ENCODE measurements at places on chromosomes 7 and 10.

DNA sequence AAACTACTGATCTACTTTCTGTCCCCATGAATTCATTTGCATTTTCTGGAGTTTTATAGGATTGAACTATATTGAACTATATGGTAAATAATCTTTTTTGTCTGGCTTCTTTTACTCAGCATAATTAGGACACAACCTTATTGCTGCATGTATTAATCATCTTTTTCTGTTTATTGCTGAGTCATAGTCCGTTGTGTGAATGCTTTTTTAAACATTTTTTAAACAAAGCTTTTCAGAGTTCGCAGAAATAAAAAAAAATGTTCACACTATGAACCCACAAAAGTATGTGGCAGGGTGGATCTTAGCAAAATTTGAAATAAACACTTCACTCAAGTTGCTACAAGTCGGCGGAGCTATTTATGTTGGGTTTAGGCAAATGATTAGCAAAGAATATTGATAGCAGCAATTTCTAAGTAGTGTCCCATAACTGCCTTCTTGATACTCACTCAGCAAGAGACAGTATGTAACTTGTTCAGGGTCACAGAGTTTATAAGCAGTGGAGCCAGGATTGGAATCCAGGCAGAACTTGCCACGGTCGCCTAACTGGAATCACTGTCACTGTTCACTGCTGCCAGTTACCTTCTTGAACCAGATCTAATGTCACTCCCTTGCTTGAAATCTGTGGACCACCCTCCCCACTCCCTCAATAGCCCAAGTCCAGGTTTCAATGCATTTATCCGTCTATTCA lies 5.6 kb downstream of the CH25H start:
- no peak for DNase-seq

DNA sequence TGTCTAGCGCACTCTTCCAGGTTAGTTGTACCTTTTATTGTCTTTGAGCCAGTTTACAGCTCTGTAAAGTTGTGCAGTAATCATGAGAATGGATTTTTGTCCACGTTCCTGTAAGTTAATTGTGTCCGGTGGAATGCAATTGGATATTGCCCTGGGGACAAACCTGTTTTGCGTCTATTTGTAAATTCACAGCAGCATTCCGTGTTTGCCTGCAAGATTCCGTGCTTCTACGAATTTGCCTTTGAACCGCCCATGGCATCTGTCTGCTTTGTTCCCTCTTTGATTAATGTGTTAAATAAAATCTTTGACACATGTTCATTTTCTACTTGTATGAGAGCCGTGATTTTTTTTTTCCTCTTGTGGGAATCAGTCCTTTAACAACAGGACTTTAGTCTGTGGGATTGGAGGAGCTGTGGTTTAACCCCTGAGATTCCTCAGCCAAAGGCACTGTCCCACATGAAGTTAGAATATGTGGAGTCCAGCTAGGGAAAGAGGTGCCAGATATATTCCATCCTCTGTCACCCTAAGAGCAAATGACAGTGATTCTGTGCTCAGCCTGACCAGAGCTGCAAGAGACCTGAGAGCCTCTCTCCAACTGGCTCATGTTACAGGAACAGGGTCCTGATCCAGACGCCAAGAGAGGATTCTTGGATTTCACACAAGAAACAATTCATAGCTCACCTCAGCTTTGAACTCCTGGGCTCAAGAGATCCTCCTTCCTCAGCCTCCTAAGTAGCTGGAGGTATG lies 126.3 kb downstream of the COL26A1 start:
- no peak for DNase-seq

GRCh38 chr7:115822380-115822779 lies 208.2 kb downstream of the TFEC start:
- DNase-seq, result no peak

- DNase-seq, result no peak
Measured at GRCh38 chr10:17074541-17074847, 55.1 kb downstream of the CUBN start.

- no peak for DNase-seq
Measured at GRCh38 chr7:122290476-122290875, 14.1 kb downstream of the FEZF1 start.

GRCh38 chr10:121308020-121308419 lies 290.2 kb downstream of the FGFR2 start:
- no peak for DNase-seq

- DNase-seq, result no peak
Measured at GRCh38 chr7:95630702-95631458, 34.6 kb upstream of the PDK4 start.

DNA sequence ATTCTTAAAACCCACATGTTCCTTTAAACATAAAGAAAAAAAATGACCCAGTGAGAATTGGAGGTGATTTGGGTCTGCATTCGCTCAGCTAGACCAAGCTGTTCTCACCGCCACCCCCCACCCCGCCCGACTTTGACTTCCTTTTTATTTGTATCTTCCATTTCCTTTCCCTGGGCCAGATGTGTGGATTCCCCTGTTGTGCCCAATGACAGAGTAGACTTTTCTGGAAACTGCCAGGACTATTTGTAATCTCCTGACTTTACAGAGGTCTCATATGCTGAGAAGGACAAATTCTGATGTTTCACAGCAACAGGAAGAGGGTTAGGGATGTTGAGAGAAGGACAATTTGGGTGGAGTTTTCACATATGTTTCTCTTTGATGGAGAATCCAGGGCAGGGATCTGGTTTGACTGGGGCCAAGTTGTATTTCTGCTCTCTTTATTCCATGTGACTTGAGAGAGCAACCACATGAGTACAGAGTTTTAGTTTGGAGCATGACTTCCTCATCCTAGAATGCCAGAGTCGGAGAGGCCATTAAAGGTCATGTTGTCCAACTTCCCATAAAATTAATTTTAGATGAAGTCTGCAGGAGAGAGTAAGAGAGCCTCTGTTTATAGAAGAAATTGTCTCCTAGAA lies 1023.2 kb downstream of the LRMDA start:
- DNase-seq, result no peak

DNA sequence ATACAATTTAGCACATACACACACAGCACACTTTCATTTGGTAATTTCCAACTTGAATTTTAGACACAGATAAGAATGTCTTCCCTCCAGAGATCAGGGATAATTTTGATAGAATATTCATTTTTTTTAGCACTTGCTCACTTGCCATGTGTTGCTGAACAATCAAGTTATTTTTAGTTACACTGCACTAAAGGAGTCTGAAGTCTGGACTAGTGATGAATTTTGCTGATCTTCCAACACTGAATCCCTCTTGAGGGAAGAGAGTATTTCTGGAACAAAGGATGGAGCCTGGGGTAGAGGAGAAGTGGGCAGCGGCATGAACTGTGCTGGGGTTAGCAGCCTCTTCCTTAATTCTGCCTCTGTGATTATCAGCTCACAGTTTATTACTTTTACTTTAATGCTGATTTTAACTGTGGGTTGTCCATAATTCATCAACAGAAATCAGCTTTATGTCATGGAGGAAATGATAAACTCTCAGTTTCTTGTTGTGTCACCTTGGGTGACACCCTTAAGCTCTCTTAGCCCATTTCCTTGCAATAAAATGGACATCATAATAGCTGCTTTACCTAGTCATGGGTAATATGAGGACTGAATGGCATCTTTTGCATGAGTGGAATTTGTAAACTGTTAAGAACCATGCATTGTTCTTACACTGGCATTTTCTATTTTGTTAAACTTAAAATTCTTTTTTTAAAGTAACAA lies 32.1 kb downstream of the SGPL1 start:
- DNase-seq, result no peak

DNA sequence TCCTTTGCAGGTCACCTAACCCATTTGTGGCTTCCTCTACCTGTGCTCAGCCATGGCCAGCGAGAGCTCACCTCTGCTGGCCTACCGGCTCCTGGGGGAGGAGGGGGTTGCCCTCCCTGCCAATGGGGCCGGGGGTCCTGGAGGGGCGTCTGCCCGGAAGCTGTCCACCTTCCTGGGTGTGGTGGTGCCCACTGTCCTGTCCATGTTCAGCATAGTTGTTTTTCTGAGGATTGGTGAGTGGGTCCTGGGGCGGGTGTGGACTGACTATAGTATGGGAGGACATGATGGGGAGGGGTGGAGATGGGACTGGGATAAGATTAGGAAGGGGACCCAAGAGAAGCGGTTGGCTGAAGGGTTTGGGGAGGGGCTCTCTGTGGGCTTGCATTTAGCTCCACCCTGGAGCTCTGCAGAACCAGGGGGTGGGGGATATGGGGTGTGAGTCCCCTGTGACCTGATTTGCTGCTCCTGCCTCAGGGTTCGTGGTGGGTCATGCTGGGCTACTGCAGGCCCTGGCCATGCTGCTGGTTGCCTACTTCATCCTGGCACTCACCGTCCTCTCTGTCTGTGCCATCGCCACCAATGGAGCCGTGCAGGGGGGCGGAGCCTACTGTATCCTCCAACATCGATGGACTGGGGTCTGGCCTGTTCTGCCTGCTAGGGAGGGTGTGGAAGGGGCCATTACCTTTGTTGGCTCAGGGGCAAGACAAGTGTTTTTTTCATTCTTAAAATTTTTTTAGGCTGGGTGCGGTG lies 1.8 kb downstream of the SLC12A9 start:
- DNase-seq, result no peak

GRCh38 chr7:28297801-28298459 lies 114.4 kb upstream of the CREB5 start:
- no peak for DNase-seq

GRCh38 chr10:83373671-83374070 lies 765.6 kb upstream of the GHITM start:
- DNase-seq, result no peak
